Activated CD4-positive, alpha-beta T cell treated with anti-CD3 and anti-CD28 coated beads, Interleukin-2, amount 50 U/mL, for 4 hours (primary cell): ENCODE measurements at places on chromosomes 3 and 15.

DNA sequence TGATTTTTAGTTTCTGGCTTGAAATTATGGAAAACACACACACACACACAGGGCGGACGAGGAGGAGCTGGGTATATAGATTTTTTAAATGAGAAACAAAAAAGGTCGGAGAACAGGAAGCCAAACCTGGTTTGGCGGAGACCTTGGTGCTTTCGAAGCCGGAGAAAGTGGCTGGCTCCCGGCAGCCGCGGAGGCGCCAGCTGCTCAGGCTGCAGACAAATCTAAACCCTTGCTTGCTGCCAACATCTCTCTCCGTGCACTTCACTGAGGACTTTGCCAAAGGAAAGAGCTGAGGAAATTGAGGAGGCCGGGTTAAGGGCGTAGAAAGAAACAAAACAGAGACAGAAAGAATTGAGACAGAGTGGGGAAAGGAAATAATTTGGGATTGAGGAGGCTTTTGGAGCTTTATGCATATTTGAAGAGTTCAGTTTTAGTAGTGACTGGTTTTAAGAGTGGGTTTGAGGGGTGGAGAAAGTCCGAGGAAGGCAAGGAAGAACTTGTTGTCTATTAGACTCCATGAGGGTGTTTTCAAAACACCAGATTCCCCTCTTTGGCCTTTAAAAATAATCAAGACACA is 2.2 kb downstream of the ZIC1 start:
- DNase-seq, result no peak

GRCh38 chr15:81852411-81853149 is 193.2 kb downstream of the MEX3B start:
- no peak for DNase-seq

DNA sequence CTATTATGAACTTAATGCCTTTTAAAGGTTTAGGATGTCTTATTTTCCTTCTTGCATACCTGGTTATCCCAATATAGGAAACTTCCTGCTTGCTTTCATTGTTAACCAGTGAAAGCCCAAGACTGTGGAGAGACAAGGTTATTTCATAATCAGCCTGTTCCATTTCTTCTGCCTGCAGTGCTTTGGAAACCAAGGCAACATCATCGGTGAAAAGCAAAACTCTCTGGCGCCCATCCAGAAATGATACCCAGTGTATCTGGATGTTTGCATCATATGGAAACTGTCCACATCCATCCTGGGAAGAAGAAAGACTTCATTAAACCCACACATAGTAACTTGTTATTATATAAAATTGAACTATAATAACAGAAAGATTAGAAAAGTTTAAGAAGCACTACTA is 170.1 kb downstream of the VPS13C start:
- DNase-seq, result no peak

DNA sequence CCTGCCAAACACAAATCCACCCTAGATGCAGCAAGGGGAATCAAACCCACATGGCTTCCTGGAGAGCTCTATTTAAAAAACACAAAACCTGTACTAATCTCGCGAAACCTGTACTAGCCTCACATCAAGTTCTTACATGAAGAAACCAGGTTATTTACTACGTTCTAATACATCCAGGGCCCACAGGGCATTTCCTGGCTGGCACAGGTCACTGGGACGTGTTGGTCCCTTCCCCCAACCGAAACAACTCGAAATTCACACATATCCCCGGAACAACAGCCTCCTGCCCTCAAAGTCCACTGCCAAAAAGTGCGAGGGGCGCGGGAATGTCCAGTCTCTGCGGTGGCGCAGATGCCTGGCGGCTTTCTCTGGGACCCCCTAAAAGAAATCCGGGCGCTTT is 955 bp downstream of the CDCP1 start:
- no peak for DNase-seq

GRCh38 chr3:149374793-149375500 is 2.5 kb downstream of the TM4SF1 start:
- DNase-seq, result no peak

- DNase-seq, result no peak
These were observed 173.2 kb upstream of the STAC start for GRCh38 chr3:36206956-36207580.

DNA sequence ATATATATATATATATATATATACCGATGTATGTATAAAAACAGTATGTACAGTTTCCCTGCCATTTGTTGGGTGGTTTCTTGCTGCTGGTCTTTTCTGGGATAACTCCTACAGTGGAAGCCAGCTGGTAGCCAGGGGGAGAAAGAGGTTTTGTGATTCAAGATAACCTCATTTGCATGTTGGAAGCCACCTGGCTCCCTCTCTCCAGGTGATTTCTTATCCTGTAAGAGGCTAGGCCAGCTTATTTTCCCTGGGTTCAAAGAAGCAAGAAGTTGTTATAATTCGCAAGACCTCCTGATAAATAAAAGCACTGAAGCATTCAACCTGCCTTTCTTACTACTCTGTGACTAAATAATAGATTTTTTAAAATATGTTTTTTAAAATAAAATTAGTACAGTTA is 443.3 kb downstream of the VGLL3 start:
- DNase-seq, result no peak

DNA sequence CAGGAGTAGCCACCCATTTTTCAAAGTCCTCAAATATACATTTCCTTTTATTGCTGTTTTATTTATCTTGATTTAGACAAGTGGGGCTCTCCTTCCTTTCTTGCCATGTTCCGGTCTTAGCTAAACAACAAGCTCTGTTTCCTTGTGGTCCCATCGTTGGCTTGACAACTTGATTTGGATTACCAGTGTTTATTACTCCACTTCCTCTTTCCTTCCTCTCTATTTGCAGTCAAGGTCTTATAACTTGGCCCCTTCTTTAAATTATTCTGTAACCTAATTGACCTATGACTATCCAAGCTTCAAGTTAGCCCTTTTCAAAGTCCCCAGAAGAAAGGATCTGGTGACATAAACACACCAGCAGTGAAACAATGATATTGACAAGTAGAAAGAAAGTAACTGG is 130.6 kb upstream of the STT3B start:
- DNase-seq, result no peak

DNA sequence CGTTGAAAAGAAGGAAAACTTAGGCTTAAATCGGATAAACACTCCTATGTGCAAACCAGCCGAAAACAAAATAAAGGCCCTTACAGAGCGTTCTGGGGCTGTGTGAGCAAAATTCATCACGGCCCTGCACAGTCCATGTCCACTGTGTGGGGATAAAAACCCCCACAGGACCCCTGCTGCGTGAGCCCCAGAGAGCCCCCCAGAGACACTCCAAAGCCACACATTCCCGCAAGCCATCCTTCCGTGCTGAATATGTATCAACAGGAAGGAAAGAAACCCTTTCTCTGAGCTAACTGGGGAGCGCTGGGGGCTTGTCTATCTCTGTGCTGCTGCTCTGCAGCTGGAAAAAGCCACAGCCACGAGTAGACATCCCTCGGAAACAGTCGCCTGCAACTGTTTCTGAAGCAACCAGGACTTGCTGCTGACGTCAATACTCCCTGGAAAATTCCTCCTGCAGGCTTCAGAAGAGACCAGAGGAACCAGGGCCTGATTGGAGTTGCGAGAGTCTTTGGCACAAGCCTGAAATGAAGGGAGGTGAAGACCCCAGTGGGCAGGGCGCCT is 72.7 kb downstream of the NUP210 start:
- no peak for DNase-seq

DNA sequence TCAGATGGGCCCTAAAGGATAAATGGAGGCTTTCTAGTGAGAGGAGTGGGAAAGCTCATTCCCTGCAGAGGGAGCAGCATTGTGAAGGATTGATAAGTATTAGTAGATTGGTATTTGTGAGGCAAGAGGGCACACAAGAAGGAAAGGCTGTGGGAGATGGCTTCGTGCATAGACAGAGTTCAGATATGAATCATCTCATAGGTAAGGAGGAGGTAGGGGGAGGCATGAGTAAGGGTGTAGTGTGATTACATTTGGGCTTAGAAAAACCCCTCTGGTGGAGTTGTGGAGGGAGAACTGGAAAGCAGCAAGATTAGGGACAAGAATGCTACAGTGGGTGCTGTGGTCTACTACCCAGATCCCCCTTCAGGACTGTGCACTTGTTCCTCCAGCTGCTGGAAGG is 29.6 kb downstream of the ONECUT1 start:
- DNase-seq, result no peak

GRCh38 chr3:17195192-17195611 is 310.4 kb downstream of the PLCL2 start:
- no peak for DNase-seq

- DNase-seq, result no peak
These were observed 27.5 kb downstream of the MASP1 start for GRCh38 chr3:187264021-187264420.

DNA sequence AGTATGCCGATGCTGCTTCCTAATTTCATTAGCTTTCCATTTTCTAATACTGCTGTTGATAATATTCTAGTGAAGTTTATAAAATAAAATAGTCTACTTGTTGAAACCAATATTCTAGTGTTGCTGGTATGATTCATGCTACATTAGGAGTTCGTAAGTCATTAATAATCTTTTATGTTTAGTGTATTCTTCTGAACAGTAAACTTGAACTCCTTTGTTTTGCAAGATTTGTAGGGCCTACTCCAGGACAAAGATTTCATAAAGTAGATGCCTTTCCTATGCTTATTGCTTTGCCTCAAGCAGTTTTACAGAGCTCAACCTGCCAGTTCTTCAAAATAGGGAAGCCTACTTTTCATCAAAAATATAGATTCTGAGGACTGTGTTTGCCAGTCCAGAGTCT is 111.5 kb downstream of the RSRC1 start:
- DNase-seq, result no peak

DNA sequence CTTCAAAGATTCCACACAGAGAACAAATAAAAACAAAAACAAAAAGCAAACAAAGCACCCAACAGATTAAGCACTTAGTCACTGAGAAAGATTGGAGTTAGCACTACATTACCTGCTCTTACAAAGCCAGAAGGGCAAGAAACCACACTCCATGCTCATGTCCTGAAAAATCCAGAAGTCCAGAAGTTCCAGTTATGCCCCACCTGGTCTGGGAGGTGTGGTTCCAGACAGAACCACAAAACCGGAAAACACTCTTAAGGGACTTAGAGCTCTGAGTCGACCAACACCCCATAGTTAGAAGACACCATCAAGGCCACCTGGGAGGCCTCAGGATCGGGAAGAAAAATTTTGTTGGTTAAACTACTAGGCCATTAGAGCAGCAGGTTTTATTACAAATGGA is 88.9 kb downstream of the TNIK start:
- no peak for DNase-seq

GRCh38 chr15:44101286-44101685 is 93.8 kb downstream of the FRMD5 start:
- no peak for DNase-seq

- DNase-seq, result no peak
These were observed 18.2 kb downstream of the CMTM6 start for GRCh38 chr3:32484436-32484835.

GRCh38 chr3:9028134-9028533 is 64.9 kb upstream of the RAD18 start:
- DNase-seq, result no peak

- DNase-seq, result no peak
These were observed 150.5 kb upstream of the IQSEC1 start for GRCh38 chr3:13223574-13224237.

GRCh38 chr3:30269751-30270445 is 336.5 kb upstream of the TGFBR2 start:
- DNase-seq, result no peak

DNA sequence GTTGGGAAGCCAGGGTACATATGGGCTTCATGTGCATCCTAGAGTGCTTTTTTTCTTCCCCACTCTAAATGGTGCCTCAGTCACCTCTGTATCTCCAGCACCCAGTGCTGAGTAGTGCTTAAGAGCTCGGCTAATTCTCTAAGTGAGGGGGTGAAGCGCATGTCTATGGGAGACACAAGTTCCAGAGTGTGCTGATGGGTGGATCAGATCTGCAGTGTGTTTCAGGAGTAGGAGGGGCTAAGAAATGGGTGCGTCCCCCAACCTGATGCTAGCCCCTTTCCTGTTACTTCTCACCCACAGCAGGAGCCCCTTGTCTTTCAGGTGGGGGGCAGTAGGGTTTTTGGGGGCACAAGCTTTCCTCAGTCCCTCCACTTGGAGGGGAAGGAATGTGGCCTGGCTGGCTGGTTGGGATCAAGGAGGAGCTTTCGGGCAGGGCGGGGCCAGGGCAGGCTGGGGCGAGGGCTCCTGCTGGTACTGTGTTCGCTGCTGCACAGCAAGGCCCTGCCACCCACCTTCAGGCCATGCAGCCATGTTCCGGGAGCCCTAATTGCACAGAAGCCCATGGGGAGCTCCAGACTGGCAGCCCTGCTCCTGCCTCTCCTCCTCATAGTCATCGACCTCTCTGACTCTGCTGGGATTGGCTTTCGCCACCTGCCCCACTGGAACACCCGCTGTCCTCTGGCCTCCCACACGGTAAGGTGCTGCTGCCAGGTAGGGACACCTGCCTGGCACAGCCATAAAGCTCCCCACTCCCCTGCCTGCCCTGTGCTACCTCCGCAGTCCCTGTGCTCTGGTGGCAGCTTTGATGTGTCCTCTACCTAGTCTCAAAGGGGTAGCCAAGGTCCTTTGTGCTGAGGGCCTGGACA is at the start of gene IL17RE:
Gene IL17RE, plus strand, starts transcription at position 477 of the 866 bp plus-strand sequence. Its CDS starts 85 bp downstream, at position 562.
- no peak for DNase-seq

DNA sequence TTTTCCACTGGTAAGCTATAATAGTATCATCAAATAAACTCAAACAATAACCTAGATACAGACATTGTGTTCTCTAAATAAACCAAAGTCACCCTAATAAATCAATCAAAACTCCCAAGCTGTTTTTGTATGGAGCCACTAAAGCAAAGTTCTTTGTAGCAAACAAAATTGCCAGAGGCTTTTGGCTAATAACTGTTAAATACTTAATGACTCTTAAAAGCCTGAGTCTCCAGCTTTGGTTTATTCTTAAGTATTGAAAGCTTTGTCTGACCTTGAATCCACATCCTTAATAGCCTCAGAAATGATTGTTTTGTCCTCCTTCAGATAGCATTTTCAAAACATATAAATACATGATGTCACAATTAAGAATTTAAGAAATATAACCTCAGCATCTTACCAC is 725.3 kb downstream of the SI start:
- no peak for DNase-seq

GRCh38 chr15:73326157-73326556 is 42.6 kb downstream of the HCN4 start:
- no peak for DNase-seq

GRCh38 chr3:10961921-10962320 is 30.6 kb upstream of the SLC6A1 start:
- DNase-seq, result no peak
